ENCODE measurements at places on chromosomes 4 and X.
A peak's percentile ranks its signal among the peaks of the same experiment; 100 is the strongest.

DNA sequence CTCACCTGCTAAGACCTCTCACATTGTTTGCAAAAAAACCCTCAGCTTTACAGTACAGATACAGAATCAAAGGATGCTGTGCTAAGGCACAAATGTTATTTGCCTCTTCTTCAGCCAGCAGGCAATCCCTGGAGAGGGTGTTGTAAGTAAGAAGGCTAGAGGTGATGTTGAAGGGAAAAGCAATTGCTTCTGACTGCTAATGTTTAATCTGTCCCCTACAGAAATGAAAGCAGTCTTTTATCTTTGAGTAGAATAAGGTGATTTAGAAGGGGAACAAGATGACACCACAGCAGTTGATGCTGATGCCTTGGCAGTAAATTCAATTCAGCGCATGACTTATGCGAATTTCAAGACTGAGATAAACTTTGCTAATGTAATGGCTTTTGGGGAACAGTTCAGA, 1064.8 kb upstream of the IGFBP7 start:
- DNase-seq = no peak

- no peak for DNase-seq
Measured at GRCh38 chr4:16269240-16269639, 43.0 kb upstream of the TAPT1 start.

DNA sequence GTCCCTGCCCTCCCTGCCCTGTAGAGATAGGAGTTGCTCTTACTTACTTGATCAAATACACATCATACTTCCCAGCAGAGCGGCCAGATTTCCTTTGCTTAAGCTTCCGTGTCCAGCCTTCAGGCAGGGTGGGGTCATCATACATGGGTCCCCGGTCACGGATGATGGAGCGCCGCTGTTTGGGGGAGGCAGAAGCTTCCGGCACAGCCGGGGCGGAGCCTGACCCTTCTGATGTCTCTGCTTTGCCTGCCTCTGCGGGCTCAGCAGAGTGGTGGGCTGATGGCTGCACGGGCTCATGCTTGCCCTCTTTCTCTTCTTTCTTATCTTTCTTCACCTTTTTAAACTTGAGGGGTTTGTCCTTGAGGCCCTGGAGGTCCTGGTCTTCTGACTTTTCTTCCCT, 12.5 kb upstream of the IRAK1 start:
- DNase-seq = no peak

- peak; percentile 63 for DNase-seq
Measured at GRCh38 chrX:40244980-40245379, 147.2 kb upstream of the BCOR start.

DNA sequence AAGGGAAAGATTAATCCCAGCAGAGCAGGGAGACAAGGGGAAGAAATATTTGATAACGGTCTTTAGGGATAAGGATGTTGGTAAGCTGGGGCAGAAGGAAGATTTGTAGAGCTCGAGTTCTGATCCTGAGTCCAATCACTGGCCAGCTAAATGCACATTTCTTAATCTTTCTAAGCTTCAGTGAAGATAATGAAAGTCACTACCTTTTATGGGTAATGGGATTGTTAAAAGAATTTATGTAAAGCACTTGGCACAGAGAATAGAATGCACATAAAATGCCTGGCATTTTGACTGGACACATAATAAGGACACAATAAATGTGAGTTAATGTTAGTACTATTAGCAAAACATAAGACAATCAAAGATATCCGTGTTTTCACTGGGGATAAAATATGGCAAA, 43.3 kb downstream of the NCAPG start:
- DNase-seq = peak; percentile 76

GRCh38 chrX:26783512-26784225, 567.7 kb downstream of the MAGEB5 start:
- DNase-seq = peak; percentile 70

DNA sequence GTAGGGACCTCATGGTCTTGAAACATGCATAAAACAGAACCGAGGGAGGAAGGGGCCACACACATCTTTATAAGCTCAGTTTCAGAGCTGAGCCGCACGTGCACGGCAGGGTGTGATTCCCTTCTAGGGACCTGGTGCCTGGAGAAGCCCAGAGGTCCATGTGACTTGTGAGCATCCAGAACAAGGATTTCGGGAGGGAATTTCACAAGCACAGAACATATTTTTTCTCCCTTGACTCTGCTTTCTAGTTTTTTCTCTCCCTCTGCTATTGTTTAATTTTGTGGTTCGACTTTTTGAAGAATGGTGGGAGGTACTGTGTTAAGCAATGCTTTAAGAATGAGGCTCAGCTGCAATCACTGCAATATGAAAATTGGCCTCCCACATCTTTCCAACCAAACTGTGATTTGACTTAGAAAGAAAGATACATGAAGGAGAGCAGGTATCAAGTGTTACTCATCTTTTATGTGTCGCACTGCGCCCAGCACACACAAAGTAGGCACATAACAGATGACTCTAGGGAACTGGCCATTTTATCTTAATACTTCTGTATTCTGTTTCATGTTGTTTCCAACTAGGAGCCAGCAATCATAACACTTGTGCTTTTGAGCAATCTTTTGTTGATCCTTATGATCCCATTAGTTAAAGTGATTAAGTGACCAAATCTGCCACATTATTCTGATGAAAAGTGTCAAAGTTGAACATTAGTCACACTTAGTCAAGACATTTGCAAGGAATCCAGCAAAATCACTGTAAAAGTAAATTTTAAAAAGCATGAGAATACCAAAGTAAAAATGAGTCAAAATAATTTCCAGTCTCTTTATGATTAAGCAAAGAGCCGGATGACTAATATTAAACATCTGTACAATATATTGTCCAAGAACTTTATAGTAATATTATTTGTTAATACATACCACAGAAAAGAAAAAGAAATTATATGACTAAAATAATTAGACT, 86.4 kb downstream of the SHISA3 start:
- no peak for DNase-seq

DNA sequence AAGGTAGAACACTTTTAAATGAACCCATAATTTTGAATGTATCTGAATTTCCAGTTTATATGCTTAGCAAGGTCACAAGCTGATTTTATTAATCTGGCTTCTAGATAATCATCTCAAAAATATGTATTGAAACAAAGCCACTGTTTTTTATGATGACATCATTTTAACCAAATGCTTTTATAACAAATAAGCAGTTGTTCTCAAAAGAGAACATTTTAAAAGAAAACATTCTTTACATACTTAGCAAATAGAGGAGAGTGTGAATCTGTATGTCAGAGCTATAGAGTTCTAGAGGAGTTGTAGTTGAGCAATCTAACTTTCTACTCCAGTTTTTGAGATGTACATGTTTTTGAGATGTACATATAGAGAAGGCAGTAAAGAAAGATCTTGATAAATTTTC, 42.5 kb downstream of the LAMP2 start:
- DNase-seq = no peak

DNA sequence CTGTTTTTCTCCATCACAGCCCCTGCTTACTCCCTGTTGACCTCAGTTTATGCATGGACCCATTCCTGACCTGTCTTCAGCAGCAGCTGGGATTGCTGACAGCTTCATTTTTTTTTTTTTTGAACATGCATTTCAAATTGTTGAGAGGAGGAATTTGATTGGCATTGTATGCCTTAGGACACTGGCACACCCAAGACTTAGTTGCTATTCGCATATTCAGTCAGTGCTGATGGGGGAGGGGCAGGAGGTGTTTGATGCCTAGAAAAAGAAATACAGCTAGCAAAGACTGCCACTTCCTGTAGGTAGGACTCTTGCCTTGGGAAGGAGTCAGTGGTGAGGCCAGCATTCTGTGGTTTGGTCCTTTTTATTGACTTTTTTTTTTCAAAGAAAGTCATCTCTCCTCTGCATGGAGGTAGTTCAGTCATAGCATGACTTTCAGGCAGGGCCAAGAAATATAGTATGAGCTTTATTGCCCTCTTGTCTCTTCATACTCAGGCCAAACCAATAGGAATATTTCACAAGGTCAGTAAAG, 33.6 kb upstream of the XK start:
- no peak for DNase-seq

DNA sequence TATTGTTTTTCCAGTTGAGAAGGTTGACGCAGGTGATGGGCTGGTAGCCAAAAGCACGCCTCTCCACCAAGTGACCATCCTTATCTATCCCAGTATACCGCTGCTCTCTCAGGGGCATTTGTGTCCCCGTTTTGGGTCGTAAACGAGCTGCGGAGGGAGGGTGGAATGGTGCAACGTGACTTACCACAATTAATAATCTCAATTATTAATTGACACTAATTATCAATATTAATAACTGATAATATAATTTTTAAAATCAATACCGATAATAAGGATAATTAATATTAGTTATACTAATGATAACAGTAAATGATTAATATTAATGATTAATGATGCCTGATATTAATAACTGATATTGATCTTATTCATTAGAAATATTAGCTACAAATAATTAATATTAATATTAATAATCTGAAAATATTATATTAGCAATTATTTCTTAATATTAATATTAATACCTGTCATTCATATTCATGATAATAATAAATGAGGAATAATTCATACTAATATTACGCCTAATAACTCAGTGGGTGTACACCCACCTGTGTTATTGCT, 56.1 kb downstream of the OTOP1 start:
- DNase-seq = no peak

DNA sequence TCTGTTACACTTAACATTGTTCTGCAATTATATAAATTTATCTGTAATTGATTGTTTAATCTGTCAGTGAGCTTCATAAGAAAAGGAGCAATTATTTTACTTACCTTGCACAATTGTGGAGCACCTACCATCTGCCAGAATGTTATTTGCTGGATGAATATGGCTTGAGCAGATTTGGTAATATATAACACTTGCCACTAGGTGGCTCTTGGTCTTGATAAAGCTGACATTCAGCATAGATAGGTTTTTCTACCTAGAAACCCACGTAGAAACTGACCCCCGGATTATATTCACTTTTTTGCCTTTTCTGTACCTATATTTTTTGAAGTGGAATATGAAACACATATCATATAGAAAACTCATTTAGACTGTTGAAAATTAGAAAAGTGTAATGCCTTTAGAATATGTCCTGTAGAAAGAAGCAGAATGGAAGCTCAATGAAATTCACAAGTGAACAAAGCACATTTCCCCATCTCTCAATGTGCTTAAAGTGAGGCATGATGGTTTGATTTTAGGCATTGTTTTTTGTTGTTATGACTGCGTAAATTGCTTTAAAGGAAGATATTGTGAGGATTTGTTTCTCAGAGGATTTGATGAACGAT, 9.5 kb downstream of the RBPJ start:
- peak; percentile 77 for DNase-seq

DNA sequence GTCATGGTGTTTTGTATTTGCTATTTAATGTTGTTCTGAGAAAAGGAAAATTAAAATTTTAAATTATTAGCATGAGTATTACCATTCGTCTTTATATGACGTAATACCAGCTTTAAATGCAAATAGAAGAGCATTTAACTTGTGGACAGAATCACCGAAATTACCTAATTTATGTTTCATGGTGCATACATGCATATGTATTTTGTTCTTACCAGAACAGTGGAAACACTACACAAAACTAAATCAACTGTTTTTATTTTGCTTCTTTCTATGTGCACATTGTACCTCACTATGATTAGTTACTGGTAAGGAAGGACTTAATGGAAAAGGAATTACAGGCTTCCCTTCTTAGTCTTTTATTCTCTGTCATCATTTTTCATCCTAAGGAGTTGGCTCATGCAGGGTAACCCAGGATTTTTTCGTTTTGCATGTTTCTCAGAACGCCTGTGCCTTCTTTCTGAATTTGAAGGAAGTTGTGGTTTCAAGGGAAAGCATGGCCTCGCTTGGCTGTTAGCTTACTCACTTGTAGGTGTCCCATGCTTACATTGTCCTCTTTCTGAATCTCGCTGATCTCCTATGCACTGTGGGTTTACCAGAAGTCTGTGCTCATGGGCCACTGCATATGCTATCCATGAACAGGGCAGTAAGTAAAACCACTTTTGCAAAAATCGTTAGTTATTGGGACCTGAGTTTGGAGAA, 300.0 kb upstream of the PUDP start:
- DNase-seq = no peak

GRCh38 chr4:67531379-67531962, 13.8 kb downstream of the CENPC start:
- no peak for DNase-seq

- no peak for DNase-seq
Measured at GRCh38 chr4:24137671-24138601, 248.1 kb upstream of the PPARGC1A start.

DNA sequence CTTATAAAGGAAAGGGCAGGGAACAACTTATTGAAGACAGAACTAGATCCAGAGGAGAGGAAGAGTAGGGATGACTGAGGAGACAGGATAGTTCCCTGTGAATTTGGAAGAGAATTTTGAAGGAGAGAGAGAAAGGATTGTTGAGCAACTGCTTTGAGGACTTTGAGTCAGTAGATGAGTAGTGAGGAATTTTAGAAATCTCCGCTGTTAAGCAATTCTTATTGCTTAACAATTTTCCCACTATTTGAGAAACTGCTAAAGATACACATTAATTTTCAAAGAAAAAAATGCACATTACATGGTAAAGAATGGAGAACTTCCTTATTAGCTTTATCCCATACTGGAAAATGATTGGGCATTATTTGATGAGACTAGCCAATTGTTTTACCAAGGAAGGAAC, 116.3 kb upstream of the NRK start:
- DNase-seq = no peak

DNA sequence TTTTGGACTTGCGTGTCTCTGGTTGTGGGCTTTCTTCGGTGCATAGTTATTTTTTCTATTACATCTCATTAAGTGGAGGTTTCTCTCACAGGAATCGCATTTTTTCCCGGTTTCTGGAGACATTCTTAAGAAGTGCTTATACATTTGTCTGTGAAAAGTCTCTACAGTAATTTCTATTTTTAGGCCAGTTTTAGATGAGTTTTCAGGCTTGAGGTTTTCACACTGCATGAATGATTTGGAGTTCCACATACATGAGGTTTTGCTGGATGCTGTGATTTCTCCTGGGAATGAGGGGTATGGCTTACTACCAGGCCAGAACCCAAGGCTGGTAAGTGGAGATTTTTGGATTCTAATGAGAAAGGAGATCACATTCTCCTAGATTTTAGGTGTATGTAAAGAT, 422.6 kb upstream of the SLIT2 start:
- no peak for DNase-seq

DNA sequence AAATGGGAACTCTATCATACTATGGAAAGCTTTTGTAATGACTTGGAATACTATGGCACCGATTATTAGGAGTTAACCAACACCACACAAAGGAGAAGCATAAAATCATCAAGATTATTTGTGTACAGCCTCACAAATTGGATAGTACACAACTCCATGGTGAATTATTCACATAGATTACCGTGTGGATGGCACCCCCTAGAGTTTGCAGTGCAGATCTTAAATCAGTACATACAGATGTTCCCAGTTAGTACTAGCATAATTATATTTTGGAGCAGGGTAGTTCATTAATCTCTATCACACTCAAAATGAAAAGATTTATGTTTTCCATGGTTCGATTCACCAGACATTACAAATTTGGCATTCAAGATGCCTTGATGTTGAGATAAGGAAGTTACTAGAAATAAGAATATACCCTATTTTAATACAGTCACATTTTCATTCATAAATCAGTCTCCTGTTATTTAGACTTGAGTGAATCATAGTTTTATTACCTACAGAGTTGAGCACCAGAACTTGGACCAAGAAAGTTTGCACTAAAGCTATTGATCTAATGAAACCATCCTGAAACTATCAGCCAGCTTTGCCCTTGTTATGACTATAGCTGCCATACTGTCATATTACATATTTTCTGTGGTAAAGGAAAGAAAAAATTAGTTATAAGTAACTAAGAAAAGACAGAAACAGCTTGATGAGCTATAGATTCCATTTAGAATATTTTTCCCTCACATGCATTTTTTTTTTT, 531.8 kb downstream of the GLUD2 start:
- peak; percentile 80 for DNase-seq
